Stimulated activated CD4-positive, alpha-beta T cell treated with anti-CD3 and anti-CD28 coated beads, Interleukin-12 subunit alpha, Interleukin-12 subunit beta, amount 100 ng/mL, for 24 hours (primary cell): ENCODE measurements at places on chromosomes 3 and 15.

- DNase-seq, result no peak
These were observed 824.7 kb upstream of the NECTIN3 start for GRCh38 chr3:110246796-110247376.

DNA sequence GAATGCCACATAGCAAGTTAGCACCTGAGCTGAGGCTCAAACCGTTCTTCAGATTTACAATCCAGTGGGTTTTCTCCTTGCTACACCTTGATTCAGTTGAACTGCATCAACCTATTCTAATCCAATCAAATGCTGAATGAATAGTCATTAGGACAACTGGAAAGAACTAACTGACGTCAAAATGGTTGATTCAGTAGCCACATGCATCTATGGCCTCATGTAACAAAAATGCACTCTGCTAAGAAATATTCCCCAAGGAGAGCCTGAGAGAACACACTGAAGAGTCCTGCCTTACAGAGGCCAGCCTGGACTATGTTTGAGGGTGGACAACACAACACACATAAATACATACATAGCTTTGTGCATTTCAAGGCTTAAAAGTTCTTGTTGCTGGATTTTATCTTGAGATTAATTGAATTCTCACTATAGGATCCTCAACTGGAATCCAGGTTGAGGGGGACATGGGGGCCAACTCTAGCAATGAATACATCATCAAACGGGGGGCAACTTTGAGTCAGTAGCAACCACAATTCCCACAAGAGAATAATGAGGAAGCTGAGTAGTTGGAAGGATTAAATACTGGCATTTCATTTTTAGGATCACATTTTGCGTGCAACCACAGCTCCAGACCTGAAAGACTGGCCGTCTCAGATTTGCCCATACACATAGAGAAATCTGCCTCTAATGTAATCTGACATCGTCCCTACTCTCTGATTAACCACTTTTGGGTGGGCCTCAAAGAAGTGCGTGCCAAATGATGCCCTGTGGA, 280.2 kb upstream of the ICE2 start:
- no peak for DNase-seq

DNA sequence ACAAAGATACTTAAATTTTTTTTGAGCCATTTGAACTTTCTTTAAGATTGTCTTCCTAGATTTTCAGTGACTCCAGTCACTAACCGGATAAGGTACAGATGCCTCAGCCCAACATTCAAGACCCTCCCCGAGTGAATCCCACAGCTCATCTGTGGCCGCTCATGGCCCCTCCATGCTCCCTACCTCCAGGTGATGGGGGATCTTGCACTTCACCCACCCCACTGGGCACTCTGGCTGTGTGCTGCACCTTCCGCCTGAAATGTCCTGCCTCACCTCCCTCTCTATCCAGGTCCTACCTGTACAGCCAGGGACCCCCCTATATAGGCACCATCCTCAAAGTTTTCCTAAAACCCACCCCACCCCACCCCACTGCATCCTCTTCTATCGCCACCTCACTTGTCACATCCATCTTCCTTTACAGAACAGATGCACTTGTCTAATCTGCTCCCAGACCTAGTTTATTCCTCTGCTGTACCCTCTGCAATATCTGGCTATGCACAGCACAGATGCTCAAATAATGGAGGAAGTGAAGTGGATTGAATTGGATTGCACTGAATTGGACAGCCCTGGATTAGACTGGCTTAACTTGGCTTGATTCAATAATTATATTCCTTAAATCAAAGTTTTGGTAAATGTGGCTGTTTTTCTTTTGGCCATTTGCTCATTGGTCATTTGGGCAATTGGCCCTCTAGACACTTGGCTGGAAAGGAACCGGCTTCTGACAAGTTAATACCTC, 24.5 kb downstream of the NTRK3 start:
- no peak for DNase-seq

GRCh38 chr15:43325039-43325684, 5.2 kb downstream of the LCMT2 start:
- DNase-seq, result no peak

- DNase-seq, result peak; percentile 43
These were observed at the start of gene IGSF11 for GRCh38 chr3:119034256-119035013. Gene IGSF11, minus strand, starts transcription at chr3:119034846. Its CDS starts 264 bp downstream, at chr3:119034582.

DNA sequence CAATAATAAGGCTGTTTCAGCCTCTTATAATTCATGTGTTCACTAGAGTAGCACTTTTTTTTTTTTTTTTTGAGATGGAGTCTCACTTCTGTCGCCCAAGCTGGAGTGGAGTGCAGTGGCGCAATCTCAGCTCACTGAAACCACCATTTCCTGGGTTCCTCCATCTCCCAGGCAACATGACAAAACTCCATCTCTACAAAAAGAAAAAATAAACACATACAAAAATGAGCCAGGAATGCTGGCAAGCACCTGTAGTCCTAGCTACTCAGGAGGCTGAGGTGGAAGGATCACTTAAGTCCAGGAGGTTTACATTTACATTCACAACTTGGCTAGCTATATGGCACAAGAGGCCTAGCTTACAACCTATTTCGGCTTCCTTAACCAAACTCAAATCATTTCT, 6.8 kb downstream of the USP4 start:
- DNase-seq, result no peak

DNA sequence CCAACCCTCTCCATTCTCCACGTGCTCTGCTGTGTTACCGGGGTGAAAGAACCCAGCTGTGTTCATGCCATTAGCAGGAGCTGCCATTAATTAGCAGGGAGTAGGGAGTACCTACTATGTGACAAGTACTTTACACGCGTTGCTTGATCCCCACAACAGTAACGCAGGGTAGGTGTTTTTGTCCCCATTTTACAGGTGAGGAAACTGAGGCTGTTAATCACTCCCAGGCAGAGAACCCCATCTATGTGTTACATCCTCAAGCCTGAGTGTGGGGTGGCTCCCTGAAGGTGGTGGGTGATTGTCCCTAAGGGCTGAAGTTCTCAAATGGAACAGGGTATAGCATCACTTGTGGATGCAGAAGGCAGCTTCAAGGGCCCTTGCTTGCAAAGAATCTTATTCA, 22.8 kb downstream of the MELTF start:
- DNase-seq, result no peak

GRCh38 chr3:4684976-4685375, 191.8 kb downstream of the ITPR1 start:
- DNase-seq, result no peak

- no peak for DNase-seq
These were observed 112.6 kb upstream of the MB21D2 start for GRCh38 chr3:193030276-193030675.

DNA sequence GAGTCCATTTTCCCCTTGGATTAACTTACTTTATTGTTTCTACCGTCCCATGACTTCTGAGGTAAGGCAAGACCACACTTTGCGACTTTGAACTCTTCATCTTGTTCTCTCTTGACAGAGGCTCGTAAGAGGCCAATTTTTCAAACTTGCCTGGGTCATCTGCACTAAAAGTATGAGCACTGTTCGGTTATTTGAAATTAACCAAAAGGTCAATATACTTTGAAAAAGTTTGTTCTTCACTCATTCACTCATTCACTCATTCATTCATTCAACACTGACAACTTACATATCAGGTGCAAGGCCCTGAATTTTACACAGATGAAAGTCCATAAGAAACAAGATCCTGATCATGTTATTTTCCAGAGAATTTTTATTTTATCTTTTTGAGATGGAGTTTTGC, 57.9 kb downstream of the ATP1B3 start:
- no peak for DNase-seq
